ENCODE measurements at places on chromosomes 3 and 15.

GRCh38 chr3:57062101-57062631 is 1.7 kb downstream of the SPATA12 start:
- peak; percentile 13 for DNase-seq

DNA sequence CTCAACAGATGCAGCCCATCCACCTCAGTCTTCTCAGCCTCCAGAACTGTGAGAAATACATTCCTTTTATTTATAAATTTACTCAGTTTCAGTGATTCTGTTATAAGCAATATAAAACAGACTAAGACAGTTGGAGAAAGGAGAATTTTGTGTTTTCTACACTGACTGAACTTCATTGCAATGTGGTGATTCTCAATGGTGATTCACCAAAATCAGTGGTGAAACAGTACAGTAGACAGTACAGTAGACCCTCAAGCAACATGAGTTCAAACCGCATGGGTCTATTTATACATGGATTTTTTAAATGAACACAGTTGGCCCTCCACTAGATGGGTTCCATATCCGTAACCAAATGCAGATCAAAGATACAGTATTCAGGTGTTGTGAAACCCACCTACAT is 403.1 kb upstream of the TGFBR2 start:
- DNase-seq = no peak

DNA sequence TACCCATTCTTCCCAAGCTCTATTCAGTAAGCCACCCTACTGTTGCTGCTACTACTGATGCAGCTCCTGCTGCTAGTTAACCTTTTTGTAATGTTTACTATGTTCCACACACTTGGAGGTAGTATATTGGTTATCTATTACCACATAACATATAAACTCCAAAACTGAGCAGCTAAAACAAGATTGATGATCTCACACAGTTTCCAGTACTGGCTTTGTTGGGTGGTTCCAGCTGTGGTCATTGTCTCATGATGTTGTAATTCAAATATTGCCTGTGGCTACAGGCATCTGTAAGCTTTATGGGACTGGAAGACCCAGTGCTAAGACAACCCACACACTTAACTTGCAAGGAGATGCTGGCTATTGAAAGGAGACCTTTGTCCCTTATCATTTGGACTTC is 556.2 kb upstream of the SUCLG2 start:
- no peak for DNase-seq

- peak; percentile 55 for DNase-seq
Measured at GRCh38 chr15:73950831-73951561, 24.7 kb downstream of the LOXL1 start.

GRCh38 chr15:41490355-41490754 is 3.3 kb upstream of the ITPKA start:
- no peak for DNase-seq

DNA sequence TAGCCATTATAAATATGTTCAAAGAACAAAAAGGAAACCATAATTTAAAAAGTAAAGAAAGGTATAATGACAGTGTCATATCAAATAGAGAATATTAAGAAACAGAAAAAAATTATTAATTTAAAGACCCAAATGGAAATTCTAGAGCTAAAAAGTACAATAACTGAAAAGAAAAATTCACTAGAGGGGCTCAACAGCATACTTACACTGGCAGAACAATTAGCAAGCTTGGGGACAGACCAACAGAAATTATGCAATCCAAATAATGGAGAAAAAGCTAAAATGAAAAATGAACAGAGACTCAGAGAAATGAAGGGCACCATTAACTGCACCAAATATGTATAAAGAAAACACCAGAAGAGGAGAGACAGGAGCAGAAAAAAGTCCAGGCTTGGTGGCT is 13.7 kb downstream of the SPCS1 start:
- DNase-seq = no peak

GRCh38 chr3:188108703-188109412 is 45.1 kb upstream of the LPP start:
- no peak for DNase-seq

All from C1 segment of cervical spinal cord (tissue), 14 donors.